ENCODE measurements at places on chromosomes 4 and X.
A peak's percentile ranks its signal among the peaks of the same experiment; 100 is the strongest.

DNA sequence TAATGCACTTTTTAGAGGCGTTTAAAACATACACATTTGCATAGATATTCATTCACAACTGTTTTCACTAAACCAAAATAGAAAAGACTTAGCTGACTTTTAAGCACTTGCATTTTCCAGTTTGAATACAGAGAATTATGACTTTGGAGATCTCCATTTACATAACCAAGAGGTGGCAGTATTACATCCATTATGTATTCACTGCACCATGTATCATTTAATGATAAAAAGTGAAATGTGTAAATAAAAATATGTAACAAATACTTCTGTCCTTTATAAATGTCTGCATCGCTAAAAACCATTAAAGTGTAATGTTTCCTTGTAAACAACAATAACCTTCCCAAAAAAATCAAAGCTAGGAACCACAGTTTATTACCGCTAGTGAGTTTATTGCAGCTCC is 413.2 kb downstream of the FGF13 start:
- no peak for DNase-seq

GRCh38 chr4:77044461-77045150 is 31.2 kb downstream of the CCNI start:
- no peak for DNase-seq

GRCh38 chrX:68918202-68918601 is 89.4 kb downstream of the EFNB1 start:
- DNase-seq: no peak

DNA sequence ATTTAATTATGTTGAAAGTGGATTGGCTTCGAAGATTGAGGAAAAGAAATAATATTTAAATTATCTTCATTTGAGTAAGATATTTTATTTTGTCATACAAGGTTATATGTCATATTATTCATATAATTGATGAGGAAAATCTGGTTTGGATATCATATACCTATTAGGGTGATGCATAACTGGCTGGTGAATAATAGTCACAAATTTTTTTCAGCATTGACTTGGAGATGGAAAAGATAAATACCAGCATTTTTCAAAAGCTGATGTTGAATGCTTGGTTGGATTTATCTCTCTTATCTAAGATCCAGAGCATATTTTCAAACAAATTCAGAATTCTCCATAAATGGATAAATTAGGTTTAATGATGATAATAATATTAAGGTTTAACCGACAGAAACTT is 93.5 kb upstream of the SLIT2 start:
- DNase-seq: no peak

DNA sequence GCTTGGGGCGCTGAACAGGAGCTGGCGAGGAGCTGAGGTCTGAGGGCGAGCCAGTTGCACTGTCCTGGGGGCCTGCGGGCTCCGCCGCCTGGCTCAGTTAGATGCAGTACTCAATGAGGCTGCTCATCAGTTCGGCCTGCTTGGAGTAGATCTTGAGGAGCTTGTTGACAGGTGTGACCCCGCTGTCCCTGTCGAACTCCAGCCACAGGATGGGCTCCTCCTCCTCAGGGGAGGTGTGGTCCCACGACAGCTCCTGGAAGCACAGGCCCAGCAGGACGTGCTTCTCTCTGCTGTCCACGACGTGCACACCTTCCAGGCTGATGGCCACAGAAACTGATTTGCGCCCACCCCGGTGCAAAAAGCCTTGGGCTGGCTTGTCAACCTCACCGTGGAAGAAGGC is 16.5 kb upstream of the LAS1L start:
- no peak for DNase-seq

- peak; percentile 5 for DNase-seq
These were observed 808 bp downstream of the PRDM5 start for GRCh38 chr4:120921456-120922380.

DNA sequence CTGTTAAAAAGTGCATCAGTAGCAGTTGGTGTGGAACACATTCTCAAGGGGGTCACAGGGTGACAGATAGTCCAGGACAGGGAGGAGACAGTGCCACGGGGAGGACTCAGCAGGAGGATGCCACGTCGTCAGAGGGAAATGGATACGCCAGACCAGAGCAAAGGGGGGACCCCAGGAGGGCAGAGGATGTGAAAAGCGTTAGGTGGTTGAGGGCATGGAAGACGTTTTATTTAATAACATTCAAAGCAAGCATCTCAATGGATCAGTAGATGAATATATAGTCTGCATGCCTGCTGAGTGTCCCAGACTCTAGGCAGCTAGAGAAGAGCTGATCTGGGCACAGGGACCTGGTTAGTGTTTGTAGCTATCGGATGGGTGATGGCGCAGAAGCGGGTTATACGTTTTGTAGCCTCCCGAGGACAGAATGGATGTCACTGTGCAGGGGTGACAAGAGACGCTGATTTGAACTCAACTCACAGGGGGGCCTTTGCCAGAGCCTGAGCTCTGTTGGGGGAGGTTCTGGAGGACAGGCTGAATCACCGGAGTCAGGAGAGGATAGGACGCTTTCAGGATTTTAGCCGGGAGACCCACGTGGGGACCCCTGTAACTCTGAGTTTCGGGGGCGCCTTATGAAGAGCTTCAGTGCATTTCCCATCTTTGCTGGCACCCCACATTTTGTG is 81.3 kb downstream of the STOX2 start:
- no peak for DNase-seq

DNA sequence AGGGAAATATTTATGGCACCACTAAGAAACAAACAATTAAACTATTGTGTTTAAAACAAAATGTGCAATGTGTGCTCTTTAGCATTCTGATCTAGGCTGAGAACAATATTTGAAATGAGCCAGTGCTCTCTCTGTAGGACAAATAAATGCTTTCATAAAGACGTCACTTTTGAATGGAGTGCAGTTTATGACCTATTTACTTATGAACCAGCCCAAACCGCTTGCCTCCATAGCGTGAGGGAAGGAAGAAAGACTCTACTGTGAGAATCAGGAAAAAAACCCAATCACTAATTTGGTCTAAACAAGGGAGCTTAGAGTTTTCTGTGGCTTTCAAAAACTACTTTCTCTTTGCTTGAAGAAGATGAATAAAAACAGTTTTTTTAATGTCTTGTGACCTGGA is 39.4 kb downstream of the SAT1 start:
- no peak for DNase-seq

GRCh38 chr4:127558489-127559407 is 74.0 kb upstream of the INTU start:
- DNase-seq: no peak

GRCh38 chr4:94489098-94489497 is 37.4 kb downstream of the PDLIM5 start:
- DNase-seq: no peak

DNA sequence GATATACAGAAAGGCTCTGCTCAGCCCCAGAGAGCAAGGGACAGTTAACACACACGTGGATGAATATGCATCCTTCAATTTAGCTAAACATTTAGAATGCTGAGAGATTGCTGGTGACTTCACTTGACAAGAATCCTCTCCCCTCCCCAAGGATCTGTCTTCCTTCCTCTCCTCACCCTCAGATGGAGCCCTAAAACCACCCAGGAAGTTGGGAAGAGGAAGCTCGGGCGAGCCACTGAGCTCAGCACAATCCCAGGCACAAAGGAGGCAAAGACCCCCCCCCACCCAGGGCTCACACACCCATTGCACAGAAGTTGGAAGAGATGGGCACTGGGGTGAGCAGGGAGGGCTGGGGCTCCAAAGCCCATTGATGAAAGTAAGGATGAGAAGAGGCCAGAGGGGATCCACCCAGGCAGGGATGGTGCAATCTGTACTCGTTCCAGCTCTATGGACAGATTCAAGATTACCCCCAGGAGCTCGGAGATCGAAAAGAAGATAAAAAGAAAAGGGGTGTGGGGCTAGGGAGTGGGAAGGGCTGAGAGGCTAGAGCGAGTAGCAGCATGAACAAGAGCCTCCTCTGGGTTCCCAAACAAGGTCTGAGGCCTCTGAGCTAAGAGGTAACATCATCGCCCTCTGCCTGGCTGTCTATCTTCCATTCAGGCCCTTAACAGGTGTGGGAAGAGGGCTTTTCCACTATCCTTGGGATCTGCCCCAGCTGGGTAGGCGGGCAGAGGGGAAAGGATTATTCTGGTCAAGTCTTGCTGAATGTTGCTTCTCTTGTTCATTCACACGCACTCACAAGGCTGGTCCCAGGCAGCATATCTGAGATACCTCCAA is 1.2 kb downstream of the TFE3 start:
- DNase-seq: no peak

GRCh38 chr4:38359113-38359512 is 304.9 kb upstream of the KLF3 start:
- no peak for DNase-seq

GRCh38 chrX:867966-868647 is 237.5 kb downstream of the SHOX start:
- no peak for DNase-seq

DNA sequence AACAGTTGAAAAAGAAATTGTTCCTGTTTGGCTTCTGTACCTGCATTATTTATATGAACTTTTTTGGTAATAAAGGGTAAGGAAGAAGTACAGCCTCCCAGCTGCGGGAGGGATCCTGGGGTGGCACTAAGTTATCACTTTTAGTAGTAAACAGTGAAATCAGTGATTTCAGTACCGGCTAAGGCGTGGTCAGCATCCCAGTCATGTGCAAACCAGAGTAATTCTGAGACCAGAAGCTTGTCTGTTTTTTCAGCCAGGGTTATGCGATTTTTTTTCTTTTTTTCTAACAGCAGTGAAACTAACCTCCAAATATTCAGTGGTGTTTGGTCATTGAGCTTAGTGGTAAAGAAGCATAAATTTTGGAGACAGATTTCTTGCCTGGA is 3.3 kb downstream of the EGF start:
- DNase-seq: no peak

GRCh38 chr4:61239250-61239649 is 39.1 kb downstream of the ADGRL3 start:
- DNase-seq: no peak

DNA sequence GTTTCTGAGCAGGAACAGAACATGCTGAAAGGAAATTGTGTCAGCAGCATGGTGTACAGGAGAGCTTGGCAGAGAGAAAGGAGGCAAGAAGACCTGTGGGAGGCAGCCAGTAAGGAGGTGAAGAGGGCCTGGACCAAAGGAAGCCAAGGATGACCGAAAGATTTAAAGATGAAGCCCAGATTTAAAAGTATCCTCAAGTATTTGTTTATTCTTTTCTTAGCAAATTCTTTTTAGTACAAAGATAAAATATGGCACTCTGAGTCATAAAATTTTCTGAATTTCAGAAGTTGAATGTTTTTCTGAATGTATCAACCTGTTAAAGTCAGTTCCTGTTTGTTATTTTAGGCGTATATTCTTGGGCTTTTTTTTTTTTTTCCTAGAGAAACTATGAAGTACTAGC is 3.5 kb downstream of the PKD2 start:
- DNase-seq: no peak

DNA sequence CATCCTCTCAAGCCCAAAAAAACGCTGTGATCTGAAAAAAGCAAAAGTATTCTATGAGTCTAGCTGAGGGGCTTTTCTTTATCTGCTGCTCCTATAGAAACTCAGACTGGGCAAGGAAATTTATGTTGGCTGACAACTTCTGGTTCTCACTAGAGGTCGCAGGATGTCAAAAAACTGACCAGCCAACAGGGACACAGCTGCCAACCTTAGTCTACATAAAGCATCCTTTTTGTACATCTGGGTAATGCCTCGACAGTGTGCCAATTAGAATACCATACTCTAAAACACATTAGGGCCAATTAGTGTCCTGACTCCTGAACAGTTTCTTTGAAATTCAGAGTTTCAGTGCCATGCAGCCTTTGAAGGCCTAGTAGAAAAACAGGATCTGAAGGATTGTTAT is 8.8 kb upstream of the TLL1 start:
- DNase-seq: no peak

GRCh38 chr4:108831886-108832285 is 69.0 kb upstream of the ETNPPL start:
- no peak for DNase-seq

DNA sequence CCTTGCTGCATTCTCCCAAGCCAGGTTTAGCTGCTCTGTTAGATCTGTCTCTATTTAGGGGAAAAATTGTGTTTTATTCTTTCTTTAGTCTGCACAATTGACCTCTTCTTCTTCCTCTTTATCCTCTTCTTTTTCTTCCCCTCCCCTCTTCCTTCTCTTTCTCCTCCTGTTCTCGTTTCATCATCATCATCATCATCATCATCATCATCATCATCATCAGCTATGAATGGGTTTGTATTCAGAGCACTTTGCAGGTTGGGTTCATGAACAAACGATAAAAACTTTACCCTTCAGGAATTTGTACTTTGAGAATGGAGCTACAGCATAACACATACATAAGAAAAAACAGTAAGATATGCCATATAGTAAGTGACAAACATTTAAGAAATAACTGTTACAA is 9.1 kb downstream of the GPM6A start:
- no peak for DNase-seq

DNA sequence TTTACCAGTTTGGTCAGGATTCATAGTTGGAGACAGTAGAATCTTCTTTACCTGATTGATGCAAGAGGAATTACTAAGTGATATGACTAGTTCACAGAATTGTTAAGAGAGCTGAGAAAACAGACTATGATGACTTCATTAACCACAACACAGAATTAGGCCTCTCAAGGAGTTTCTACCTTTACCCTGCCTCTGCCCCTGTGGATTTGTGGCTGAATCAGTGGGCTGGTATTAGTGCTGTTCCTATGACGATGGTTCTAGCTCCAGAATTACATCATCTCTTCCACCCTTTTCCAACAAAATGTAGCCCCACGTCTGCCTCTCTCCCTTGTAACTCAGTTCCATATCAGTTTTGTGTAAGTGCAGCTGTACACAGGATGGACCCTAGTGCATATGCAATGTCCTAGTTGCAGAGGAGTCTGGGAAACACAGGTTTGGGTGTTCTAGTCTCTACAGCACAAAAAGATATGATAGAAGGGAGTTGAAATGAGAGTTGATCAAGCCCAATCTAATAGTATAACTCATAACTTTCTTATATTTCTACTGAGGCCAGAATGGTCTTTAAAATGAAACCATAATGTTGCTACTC is 99.3 kb downstream of the ANXA5 start:
- no peak for DNase-seq

DNA sequence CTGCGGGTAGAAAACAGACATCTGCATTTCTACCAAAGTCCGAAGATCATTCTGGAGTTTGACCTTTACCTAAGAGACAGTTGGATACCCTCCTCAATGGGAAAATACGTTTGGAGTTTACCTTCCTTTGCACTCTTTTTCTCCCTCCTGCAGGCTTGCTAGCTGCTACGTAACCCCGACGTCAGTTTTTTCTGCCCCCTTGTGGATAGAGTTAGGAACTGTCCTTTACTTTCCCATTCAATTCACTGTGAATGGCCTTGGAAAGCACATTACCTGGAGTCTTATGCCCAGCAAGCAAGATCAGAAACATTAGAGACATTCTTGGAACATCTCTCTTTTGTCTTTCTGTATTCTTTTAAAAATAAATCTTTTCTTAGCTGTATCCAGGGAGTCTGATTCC is 250.7 kb downstream of the NAP1L3 start:
- DNase-seq: no peak

Measured in SW 1271 (cell line).